KG1 (cell line): ENCODE measurements at places on chromosomes 2 and 18.

DNA sequence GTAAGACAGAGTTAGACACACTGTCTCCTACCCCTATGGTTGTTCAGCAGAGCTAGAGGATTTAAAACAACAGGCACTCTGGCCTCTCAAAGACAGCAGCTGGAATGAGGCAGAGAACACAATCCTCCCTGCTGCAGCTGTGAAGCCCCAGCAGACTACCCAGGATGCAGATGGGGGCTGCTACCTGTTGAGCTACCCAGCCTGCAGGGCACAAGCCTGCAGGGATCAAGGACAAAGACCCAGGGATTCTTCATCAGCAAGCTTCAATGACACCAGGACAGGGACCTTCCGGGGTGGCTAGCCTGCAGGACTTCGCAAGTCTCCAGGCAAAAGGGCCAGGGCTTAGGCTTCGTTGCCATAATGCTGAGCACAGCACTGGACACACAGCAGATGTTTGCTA lies 27.2 kb downstream of the GALNT14 start:
- DNase-seq: no peak

DNA sequence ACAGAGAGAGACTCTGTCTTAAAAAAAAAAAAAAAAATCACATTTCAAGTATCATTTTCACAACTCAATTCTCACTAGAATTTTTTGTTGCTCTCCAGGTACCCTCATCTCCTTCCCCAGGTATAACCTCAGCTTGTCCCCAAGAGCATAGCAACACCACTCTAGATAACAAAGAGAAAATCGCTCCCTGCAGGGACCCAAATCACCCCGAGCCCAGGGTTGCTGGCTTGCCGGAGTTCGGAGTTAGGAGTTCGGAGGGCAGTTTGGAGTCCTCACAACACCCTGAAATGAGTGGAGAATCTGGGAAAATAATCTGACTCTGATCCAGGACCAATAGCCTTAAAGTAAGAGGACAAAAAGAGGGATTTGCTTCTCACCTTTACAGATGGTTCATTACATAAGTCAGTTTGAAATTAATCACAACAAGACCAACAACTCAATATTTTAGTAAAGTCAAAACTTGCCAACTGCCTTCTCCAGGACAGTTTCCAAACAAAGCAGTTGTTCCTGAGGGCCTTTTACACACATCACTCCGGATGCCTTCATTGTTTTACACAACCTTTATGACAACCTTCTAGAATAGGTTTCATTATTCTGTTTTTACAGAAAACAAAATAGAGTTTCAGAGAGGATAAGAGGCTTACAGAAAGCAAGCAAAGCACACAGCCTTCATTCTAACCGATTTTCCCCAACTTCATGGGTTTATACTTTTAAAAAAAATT lies 59.1 kb downstream of the C2orf76 start:
- no peak for DNase-seq

DNA sequence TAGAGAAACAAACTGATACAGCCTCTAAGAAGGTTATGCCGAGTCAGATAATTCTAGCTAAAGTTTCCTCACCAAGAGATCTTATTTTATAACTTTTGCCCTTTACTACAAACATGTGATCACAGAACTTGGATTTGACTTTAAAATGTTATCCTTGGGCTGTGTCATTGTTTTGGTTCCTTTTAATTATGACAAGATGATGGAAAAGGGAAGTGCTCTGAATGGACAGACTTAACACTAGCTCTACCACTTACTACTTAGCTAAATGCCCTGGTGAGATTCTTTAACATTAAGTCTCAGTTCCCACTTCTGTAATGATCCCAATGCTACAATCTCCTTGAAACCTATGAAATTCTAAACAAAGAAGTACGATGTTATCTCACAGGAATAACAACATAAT lies 69.9 kb downstream of the RTTN start:
- no peak for DNase-seq

- DNase-seq: no peak
Measured at GRCh38 chr2:144132357-144132756, 387.6 kb downstream of the ZEB2 start.

DNA sequence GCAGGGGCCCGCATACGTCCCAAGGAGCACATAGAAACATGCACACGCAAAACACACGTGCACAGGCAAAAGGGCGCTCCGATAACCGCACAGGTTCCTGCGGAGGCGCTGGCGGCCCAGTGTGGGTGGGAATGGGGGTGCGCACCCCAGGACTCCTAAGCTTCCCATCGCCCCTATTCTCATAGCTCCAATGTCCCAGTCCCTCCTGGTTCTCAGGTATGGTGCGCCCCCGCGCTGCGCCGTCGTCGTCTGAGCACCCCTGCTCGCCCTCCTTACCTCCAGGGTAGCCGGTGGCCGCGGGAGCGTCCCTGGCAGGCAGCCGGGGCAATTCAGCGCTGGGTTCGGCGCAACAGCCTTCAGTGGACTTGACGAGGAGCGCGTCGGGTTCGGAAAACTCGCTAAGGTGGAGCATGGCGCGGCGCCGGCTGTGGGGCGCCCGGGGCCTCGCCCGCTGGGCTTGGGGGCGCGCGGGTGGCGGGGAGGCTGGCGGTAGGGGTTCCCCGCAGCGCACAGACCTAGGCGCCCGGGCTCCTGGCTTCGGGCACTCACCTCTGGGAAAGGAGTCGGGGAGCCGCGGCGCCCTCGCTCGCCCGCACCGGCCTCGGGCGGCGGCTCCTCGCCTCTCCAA lies 328 bp downstream of the EGR4 start:
- DNase-seq: no peak

GRCh38 chr2:70890469-70891065 lies 45.1 kb upstream of the ATP6V1B1 start:
- no peak for DNase-seq

DNA sequence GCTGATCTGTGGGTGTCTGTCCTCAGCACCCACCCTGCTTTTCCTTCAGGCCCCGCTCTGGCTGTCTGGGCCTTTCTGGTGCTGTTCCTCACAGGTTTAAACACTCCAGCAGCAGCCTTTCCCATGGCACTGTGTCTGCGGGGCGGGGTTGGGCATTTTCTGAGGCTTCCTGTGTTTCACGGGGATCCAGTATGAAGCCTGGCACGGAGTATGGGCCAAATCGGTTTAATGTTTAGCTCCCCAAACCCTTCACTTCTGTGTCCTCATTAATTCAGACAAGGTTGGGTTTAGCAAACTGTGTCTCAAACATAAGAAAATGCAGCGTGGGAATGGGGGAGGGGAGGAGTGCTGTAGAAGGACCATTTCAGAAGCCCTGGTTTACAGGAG lies 44.9 kb downstream of the HPCAL1 start:
- DNase-seq: no peak

DNA sequence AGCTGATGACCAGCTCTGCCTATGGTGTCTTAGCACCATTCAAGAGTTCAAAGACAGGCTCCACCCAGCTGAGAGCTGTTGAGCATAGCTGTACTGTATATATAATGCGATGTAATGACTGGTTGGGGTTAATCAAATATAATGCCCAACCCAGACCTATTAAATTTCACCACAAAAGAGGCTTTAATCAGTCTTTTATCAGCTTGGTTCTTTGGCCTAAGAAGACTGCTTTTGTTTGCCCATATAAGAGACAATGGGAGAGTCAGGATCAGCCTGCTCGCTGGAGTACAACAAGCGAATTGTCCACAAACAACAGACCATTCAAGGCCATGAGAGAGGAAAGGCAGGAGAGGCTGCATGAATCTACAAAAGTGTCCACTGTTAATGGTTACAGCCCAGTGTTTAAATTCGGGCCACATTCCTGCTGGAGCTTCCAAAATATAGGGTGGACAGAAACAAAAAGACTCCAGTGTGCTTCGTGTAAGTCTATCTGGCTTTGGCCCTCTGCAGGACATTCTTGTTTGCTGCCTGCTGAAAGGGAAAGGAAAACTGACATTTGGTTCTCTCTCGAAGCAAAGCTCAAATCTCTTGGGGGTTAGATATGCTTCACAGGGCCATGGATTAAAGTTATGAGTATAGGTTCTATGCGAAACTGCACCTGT lies 299.0 kb upstream of the FBXO11 start:
- DNase-seq: no peak

DNA sequence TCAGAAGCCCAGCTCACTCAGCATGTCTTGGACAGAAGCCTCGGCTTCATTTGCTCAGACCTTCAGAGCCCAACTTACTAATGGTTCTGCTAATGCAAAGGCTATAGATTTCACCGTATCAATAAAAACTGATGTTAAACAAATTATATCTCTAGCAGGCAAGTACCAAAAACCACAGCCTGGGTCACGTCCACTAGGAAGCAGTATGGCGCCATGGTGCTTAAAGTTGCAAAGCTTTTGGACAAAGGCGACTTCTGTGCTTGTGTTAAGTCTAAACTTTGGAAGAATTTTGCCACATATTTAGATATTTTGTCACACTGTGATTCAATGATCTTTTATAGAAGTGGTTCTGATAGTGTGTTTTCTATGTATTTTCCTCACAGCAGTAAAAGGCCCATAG lies 276.8 kb upstream of the PARD3B start:
- DNase-seq: no peak
